ENCODE measurements at places on chromosomes 5 and 9.

- no peak for DNase-seq
Observed at GRCh38 chr5:176775409-176775808, 35.0 kb upstream of the UNC5A start.

DNA sequence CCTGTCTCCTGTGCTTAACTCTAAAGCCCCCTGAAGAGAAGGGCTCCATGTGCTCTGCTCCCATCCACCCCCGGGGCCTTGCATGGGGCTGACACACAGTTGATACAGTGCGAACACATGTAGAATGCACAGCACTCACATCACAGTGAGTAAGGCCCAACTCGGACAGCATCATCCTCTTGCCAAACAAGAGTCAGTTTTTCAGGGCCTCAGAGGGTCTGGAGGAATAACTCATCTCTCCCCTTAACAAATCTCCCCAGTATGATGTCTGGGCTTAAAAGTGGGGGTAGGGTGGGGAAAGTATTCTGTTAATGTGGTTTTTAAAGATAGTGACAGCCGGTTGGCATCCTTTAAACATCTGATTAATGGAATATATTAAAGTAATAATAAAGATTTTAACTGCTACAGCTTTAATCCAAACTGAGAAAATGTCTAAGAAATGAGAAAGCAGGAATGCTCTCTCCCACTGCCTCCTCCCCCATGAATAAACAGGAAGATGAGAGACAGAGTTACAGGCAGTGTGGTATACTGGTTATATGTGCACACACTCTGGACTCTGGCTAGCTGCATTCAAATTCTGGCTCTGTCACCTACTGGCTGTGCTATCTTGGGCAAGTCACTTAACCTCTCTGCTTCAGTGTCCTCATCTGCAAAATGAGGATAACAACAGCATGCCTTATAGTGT lies 22.5 kb downstream of the APBA1 start:
- peak; percentile 59 for DNase-seq

GRCh38 chr5:58235299-58235698 lies 224.6 kb downstream of the PLK2 start:
- no peak for DNase-seq

- DNase-seq, result no peak
Observed at GRCh38 chr9:125761676-125762450, 14.7 kb downstream of the PBX3 start.

- no peak for DNase-seq
Observed at GRCh38 chr5:66720780-66721179, 124.6 kb downstream of the MAST4 start.

- no peak for DNase-seq
Observed at GRCh38 chr5:139131465-139131864, 66.7 kb downstream of the SIL1 start.

- DNase-seq, result no peak
Observed at GRCh38 chr9:130938184-130938651, 829 bp downstream of the FIBCD1 start.

DNA sequence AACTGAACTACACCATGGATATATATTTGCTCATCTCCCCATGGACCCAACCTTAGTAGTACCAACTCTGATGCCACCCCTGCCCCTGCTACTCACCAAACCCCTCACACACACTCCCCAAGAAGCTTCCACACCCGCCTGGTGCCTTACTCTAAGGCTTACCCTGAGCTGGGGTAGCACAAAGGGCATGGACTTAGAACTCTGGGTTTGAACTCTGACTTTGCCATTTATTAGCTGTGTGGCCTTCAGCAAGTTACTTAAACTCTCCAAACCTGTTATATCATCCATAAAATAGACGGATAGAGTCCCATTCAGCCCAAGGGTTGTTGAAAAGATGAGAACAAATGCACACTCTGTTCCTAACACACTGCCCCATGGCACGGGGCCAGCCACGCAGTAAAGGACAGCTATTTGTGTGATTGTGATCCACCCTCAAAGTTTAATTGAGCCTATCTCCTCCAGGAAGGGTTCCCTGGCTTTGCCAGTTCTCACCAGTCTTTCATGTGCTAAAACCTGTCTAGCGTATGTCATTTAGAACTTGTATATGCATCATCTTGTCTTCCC lies 111.0 kb downstream of the KLHL3 start:
- DNase-seq, result no peak

GRCh38 chr5:148003226-148003625 lies 60.6 kb upstream of the SPINK5 start:
- no peak for DNase-seq

DNA sequence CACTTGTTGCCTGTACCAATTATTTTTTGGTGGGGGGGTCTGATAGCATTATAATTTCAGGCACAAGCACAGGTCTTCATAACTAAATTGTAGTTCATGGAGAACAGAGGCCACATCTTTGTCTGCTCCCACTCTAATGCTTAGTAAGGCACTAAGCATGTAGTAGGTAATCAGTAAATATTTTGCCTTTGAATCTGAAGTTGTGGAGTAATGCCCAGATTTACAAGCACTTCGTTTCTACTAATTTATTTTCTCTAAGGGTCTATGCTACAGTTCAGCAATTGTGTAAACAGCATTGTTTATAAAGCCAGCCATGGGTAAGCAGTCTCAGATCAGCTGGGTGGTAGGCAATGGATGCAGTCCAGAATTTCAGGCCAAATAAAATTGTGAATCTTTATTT lies 78.6 kb downstream of the GRIA1 start:
- no peak for DNase-seq

GRCh38 chr5:100899675-100900074 lies 3.4 kb downstream of the ST8SIA4 start:
- DNase-seq, result no peak

DNA sequence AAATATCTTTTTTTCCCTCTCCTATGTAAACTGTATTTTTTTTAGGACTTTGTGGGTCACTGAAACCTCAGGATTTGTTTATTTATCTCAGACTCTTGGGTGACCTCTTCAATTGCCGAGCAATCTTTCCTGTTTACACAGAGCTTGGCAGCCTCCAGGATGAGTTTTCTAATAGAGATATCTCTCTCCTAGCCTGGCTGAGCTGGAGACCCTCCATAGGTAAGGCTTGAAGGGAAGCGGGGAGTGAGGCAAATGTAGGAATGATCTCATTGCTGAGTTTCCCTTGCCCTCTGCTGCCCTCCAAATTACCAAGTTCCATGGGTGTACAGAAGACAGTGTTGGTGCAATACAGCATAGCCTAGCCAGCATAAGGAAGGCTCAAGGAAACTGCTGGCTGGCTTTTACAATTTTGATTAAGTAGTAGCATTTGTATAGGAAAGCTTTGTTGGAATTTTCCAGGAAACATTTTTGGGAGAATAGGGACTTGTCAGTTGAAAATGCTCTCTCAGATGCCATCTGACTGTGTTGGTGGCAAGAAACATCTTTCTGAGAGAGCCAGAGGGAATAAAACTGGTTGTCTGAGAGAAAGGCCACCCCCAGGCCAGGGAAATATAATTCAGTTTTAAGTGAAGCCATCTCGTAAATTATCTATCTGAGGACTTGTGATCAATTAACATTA lies 116.0 kb downstream of the NMUR2 start:
- peak; percentile 48 for DNase-seq

- no peak for DNase-seq
Observed at GRCh38 chr5:76082772-76083554, at the start of gene SV2C. Gene SV2C (plus strand): TSS chr5:76083383. CDS start chr5:76131751, 48,368 bp downstream.

GRCh38 chr9:95813923-95814322 lies 61.6 kb upstream of the ERCC6L2 start:
- no peak for DNase-seq
